GM23338 (cell line): ENCODE measurements at places on chromosomes 7 and 10.

DNA sequence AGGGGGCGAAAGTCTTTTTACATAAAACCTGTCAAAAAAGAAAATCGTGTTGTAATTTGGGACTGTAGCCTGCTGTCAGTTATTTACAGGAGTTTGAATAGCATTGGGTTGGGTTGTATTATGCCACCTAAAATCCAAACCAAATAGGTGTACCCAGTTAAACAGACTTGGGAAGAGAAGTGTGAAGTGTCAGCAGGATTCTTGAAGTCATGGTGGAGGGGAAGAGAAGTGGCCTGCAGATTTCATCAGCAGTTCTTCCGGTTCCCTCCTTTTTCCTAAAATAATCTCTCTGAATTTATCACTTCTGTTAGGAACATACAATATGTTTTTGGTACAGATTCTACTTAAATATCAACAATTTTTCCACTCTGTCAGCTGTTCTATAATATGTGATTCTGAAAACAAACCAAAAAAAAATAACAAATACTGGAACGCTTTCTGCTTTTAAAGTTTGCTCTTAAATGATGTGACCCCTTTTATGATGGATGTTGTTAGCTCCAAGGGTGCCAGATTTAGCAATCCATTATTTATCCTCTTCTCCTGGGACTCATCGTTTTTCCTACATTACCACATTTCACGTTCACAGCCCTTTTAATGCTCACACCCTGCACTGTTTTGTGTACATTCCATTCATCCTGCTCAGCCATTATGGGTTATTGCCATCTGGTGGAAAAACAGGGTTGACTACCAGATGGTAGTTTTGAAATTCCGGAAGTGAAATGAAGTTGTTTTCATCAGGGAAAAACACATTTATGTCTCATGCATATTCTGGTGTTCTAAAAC, 18.7 kb upstream of the ARHGAP12 start:
- H3K4me1 ChIP-seq, result peaks cover 8% of the 10 kb centered on the region
- H3K27me3 ChIP-seq, result no peaks in the 10 kb centered on the region
- no peak for DNase-seq
- H3K4me3 ChIP-seq, result no peak overlapping the region

DNA sequence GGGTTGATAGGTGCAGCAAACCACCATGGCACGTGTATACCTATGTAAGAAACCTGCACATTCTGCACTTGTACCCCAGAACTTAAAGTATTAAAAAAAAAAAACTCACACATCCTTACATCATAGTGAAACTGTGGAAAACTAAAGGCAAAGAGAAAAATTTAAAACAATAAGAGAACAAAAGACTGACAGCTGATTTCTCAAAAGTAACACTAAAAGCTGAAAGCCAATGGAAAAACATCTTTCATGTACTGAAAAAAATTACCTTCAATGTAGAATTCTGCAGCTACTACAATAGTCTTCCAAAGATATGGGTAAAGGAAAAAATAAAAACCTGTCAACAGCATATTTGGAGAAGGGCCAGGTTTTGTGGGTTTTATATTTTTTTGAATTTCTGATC, 729.1 kb upstream of the NRP1 start:
- no peaks in the 10 kb centered on the region for H3K27me3 ChIP-seq
- no peak overlapping the region for H3K27ac ChIP-seq
- no peak for DNase-seq
- H3K4me3 ChIP-seq, result no peak overlapping the region
- no peaks in the 10 kb centered on the region for H3K4me1 ChIP-seq
- H3K36me3 ChIP-seq, result no peaks in the 10 kb centered on the region; the same call in 1 of the 2 replicates

DNA sequence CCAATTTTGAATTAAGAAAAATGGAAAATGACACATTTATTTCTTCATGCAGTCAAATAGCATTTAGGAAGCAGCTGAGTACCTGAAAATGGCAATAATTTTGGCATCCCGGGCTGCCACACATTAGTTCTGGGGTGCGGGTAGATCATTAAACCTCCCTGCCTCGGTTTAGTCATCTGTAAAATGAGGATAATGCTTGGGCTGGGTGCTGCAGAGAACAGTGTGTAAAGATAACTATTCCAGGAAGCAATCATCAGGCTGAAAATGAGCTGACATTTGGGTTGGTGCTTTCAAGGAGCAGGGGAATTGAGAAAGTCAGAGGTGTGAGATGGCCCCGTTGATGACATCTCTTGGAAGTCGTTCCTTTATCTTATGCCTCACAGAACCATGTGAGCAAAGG, 767.2 kb downstream of the PHTF2 start:
- no peak for DNase-seq
- H3K4me1 ChIP-seq, result peaks cover 60% of the 10 kb centered on the region
- no peak overlapping the region; the same call in 1 of the 2 replicates for H3K27ac ChIP-seq
- no peaks in the 10 kb centered on the region for H3K27me3 ChIP-seq

- no peaks in the 10 kb centered on the region for H3K36me3 ChIP-seq
- H3K4me3 ChIP-seq, result no peak overlapping the region
- H3K4me1 ChIP-seq, result peaks cover 3% of the 10 kb centered on the region; the same call in 1 of the 2 replicates
- H3K27me3 ChIP-seq, result no peaks in the 10 kb centered on the region
- no peak for DNase-seq
- no peak overlapping the region for H3K27ac ChIP-seq
Observed at GRCh38 chr7:4769761-4770160, 5.7 kb upstream of the AP5Z1 start.

GRCh38 chr10:106355450-106355849, 809.1 kb downstream of the SORCS1 start:
- no peaks in the 10 kb centered on the region for H3K36me3 ChIP-seq
- no peaks in the 10 kb centered on the region for H3K27me3 ChIP-seq
- H3K4me3 ChIP-seq, result no peak overlapping the region
- no peak overlapping the region for H3K27ac ChIP-seq
- DNase-seq, result peak; percentile 46
- no peaks in the 10 kb centered on the region for H3K4me1 ChIP-seq

DNA sequence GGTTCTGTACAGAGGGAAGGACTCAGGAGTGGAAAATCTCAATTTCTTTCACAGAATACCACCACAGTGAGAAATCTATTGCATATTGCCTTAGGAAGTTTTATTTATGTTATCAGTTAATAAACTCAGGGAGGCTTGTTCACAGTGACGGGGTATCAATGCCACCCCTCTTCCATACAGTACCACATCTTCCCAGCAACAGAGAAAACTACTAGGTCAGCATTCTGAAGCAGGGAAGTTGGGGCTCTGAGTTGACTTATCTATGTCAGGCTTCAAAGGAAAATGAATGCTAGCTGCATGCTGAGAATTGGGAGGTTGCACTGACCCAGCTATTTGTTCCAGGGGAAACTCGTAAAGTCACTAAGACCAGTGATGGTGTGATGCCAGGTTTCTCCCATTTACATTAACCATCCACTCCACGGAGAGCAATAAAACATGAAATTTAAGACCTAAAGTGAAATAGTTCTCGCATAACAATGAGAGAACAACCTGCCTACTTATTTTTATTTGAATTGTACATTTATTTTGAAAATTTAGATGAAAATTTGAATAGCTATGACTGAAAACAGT, 266.7 kb downstream of the RNLS start:
- H3K4me3 ChIP-seq, result no peak overlapping the region
- H3K4me1 ChIP-seq, result no peaks in the 10 kb centered on the region
- H3K36me3 ChIP-seq, result peaks cover 9% of the 10 kb centered on the region; the same call in 1 of the 2 replicates
- DNase-seq, result no peak
- H3K27me3 ChIP-seq, result no peaks in the 10 kb centered on the region

GRCh38 chr10:100319707-100320402, 10.2 kb downstream of the PKD2L1 start:
- H3K36me3 ChIP-seq, result no peaks in the 10 kb centered on the region
- no peak overlapping the region for H3K27ac ChIP-seq
- H3K4me1 ChIP-seq, result no peaks in the 10 kb centered on the region
- H3K4me3 ChIP-seq, result no peak overlapping the region
- no peak for DNase-seq

DNA sequence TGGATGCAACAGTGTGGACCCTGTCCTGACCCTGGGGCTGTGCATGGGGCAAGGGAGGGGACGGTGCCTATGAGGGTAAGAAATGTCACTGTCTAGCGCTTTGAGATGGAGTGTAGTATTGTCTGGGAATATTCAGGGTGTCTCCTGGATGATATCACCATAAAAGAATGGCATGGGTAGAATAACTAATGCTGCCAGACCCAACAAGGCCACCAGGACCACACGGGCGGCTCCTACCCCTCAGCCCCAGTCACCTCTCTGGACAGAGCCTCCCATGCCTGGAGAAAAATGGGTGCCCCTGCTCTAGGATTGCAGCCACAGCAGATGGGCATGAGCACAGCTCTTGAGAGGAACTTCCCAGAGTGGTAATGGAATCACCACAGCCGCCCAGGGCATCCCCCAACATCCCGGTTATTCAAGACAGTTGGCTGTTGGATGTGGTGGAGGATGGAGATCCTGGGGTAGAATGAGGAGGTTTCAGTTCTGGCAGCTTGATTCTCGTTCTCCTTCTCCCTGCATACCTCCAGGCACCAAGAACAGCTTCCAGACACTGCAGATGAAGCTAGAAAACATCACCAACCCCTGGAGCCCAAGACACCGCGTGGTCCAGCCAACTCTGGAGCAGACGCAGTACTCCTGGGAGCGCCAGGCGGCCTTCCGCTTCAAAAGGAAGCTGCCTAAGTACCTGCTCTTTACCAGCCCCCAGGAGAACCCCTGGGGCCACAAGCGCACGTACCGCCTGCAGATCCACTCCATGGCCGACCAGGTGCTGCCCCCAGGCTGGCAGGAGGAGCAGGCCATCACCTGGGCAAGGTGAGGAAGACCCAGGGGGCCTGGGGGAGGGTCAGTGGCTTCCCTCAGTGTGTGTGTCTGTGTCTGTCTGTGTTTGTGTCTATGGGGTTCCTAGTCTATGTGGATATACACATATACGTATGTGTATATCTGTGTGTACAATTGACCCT, 6.2 kb downstream of the AOC1 start:
- no peak for DNase-seq
- H3K4me1 ChIP-seq, result no peaks in the 10 kb centered on the region
- H3K27ac ChIP-seq, result no peak overlapping the region
- no peak overlapping the region for H3K4me3 ChIP-seq
- H3K27me3 ChIP-seq, result no peaks in the 10 kb centered on the region

- no peak overlapping the region for H3K4me3 ChIP-seq
- DNase-seq, result no peak
- H3K27me3 ChIP-seq, result no peaks in the 10 kb centered on the region
- H3K27ac ChIP-seq, result no peak overlapping the region
- H3K36me3 ChIP-seq, result no peaks in the 10 kb centered on the region
Observed at GRCh38 chr7:80324032-80324431, 187.8 kb downstream of the GNAT3 start.

- no peak overlapping the region for H3K4me3 ChIP-seq
- DNase-seq, result no peak
- H3K4me1 ChIP-seq, result no peaks in the 10 kb centered on the region
- no peaks in the 10 kb centered on the region for H3K36me3 ChIP-seq
Observed at GRCh38 chr10:132075909-132076577, 10.3 kb downstream of the JAKMIP3 start.

DNA sequence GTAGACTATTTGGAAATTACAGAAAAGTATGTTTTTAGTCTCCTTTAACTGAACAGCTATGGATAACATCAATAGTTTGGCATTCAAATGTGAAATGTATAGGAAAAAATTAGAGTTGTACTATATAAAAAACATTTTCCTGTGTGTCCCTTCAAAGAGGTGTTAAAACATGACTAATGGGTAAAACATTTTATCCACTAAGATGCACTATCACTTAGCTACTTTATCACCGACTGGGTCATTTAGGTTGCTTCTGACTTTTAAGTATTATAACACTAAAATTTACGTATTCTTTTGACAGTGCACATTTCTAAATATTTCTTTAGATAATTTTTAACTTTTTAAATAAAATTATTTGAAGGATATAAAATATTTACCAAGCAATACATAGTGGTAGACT, 77.6 kb downstream of the UBE2H start:
- no peak for DNase-seq
- H3K4me1 ChIP-seq, result peaks cover 50% of the 10 kb centered on the region
- no peak overlapping the region for H3K27ac ChIP-seq
- H3K4me3 ChIP-seq, result no peak overlapping the region
- H3K36me3 ChIP-seq, result no peaks in the 10 kb centered on the region

- no peak overlapping the region for H3K4me3 ChIP-seq
- H3K36me3 ChIP-seq, result no peaks in the 10 kb centered on the region
- no peak overlapping the region for H3K27ac ChIP-seq
- H3K4me1 ChIP-seq, result no peaks in the 10 kb centered on the region
- no peak for DNase-seq
Observed at GRCh38 chr10:18164748-18165361, 24.6 kb downstream of the CACNB2 start.

DNA sequence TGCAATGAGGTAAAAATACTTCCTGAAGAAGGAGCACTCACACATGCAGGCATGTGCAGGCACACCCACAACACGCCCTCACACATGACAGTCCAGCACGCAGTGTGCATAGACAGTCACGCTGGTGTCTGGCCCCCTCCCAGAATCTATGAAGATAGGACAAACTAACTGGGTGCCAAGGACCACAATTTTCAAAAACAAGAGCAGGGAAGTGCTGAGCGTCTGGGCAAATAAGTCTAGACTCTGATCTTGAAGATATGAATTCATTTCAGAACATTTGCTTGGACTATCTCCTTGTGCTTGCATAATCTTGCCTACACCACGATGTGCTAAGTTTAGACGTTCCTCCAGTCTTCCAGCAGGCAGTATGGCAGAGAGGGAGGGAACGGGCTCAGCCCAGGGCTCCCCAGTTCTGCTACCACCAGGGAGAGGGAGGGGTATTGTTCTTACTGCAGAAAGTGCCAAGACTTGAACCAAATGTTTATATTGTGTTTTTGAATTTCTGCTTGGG, 276.5 kb upstream of the KLF6 start:
- H3K36me3 ChIP-seq, result no peaks in the 10 kb centered on the region
- H3K27me3 ChIP-seq, result no peaks in the 10 kb centered on the region
- no peak overlapping the region for H3K4me3 ChIP-seq
- no peaks in the 10 kb centered on the region for H3K4me1 ChIP-seq
- H3K27ac ChIP-seq, result no peak overlapping the region

GRCh38 chr7:132488634-132489302, 87.5 kb downstream of the PLXNA4 start:
- H3K27ac ChIP-seq, result no peak overlapping the region
- H3K36me3 ChIP-seq, result no peaks in the 10 kb centered on the region
- no peaks in the 10 kb centered on the region for H3K27me3 ChIP-seq

DNA sequence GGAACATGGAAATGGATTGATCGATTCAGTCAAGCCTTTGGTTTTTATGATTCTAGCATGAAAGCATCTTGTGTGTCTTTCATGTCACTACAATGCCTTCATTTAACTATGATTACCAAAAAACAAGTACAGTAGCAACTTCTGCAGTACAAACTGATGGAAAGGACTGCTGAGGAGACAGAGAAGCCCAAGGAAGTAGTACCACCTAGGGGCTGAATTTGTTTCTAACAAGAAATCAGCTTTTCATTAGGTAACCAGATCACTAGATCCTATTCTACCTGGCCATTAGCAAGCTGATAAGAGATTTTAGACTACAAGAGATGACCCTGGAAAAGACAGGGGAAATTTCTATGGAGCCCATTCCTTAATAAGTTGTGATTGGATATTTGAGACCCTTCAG, 3.2 kb upstream of the IFIT1 start:
- peak; percentile 66 for DNase-seq
- H3K36me3 ChIP-seq, result no peaks in the 10 kb centered on the region
- H3K4me3 ChIP-seq, result no peak overlapping the region
- no peaks in the 10 kb centered on the region for H3K27me3 ChIP-seq
- peaks cover 11% of the 10 kb centered on the region for H3K4me1 ChIP-seq
- H3K27ac ChIP-seq, result no peak overlapping the region

GRCh38 chr7:10588084-10588483, 385.6 kb upstream of the PHF14 start:
- H3K27ac ChIP-seq, result no peak overlapping the region
- H3K36me3 ChIP-seq, result no peaks in the 10 kb centered on the region
- no peaks in the 10 kb centered on the region for H3K27me3 ChIP-seq
- no peak for DNase-seq
- no peaks in the 10 kb centered on the region for H3K4me1 ChIP-seq
- H3K4me3 ChIP-seq, result no peak overlapping the region
